Stimulated activated CD4-positive, alpha-beta T cell treated with anti-CD3 and anti-CD28 coated beads, Interleukin-1b, Interleukin-23, amount 100 ng/mL, for 1 hour (primary cell): ENCODE measurements at places on chromosomes 3 and 15.

DNA sequence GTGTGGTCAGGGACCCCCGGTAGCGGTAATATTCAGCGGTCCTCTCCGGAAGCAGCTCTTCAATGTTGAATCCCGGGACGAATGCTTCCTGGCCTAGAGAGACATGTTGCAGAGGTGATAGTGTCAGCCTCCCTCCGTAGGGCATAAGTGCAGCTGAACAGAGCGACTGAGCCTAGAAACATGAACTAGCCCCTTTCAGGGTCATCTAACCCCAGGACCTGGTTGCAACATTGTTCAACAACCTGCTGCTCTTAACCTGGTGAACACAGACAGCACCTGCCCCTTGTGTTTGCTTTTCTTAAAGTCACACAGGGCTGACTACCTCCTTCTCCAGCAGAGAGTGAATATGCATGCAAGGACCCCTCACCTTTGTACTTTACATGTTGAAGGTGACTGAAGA lies 41.3 kb downstream of the CA12 start:
- DNase-seq, result no peak

- no peak for DNase-seq
These were observed 116.7 kb downstream of the FNDC3B start for GRCh38 chr3:172155897-172156585.

DNA sequence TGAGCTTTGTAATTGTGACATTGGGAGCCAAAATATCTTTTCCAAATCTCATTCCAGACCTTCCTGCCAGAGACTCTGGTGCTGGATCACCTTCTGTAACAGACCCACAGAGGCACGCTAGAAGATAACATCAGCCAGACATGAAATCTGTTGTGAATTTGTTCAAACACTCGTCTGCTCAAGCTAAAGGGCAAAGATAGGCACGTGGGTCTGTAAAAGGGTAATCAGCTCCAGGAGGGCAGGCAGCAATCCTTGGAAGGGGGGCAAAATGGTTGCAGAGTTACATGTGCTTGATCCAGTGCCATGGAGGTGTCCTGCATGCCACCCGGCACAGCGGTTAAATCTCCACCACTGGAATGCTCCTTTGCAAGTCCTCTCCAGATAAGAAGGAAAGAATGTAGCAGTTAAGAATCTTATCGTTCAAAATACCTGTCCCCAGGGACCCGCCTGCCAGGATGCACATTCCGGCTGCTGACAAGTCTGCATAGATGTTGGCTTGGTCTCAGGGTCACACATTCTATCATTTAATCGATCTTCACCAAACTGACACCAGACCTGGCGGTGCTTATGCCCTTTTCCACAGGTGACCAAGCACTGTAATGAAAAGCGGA lies 74.8 kb downstream of the ADAMTS9 start:
- DNase-seq, result no peak

DNA sequence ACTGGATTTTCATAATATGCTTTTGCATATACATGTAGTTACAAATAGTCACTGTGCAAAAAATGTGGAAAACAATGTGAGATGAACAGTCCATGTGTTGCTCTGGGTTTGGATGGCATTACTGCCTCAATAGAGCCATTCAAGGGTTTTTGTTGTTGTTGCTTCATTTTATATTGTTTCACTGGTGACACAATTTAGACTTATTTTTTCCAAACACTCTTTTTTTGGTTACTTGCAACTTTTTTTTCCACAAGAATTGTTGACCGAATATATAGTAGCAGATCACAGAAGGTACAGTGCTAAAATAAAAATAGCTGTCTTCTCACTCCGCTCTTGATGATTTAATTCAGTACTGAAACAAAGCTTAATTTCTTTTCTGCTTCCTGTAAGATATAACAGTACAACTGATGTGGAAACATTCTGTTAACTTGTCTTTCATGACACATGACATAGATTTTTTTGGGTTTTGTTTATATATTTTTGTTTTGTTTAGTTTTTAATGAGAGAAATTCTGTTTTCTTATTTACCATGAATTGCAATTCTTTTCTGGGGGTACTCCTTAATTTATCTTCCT lies 618.6 kb downstream of the NAALADL2 start:
- DNase-seq, result no peak
